ENCODE measurements at places on chromosomes 2 and 18. TPM values are rescaled to one million over a fixed set of nuclear protein-coding genes. Genes with fewer than 3 reads are reported as not detected.
A peak's percentile ranks its signal among the peaks of the same experiment; 100 is the strongest.

DNA sequence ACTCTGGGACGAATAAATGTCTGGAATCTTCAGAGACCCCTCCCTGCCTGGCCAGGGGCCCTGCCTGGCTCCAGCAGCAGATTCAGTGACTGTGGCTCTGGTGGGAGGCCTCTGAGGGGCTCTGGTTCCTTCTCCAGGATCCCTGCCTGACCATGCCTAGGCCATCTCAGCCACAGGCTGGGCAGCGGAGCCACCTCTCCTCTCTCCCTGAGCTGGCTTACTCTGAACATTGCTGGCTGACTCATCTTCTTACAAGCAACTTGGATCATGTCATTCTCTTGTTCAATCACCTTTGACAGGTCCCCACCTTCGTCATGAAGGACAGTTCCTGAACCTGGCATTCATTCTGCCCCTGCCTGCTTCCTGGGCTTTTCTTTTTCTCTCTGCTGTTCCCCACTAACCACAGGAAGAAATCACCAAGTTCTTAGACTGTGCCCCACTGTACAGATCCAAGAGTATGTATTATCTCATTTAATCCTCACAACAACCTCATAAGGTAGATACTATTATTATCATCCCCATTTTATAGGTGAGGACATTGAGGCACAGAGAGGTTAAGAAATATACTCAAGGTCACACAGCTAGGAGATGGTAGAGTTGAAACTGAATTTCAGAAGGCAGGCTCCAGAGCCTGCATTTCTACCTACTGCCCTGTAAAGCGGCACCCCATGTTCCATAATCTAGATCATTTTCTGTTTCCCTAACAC, 155.5 kb upstream of the SMAD2 start:
- DNase-seq = no peak

- DNase-seq = no peak
These were observed 33.8 kb upstream of the DNAJC10 start for GRCh38 chr2:182682210-182682609.

GRCh38 chr2:19574778-19575260, 216.4 kb upstream of the OSR1 start:
- DNase-seq = no peak

The SULT1C3 gene
- total RNA-seq = not detected

GRCh38 chr18:41967680-41968079, 12.6 kb downstream of the PIK3C3 start:
- no peak for DNase-seq

DNA sequence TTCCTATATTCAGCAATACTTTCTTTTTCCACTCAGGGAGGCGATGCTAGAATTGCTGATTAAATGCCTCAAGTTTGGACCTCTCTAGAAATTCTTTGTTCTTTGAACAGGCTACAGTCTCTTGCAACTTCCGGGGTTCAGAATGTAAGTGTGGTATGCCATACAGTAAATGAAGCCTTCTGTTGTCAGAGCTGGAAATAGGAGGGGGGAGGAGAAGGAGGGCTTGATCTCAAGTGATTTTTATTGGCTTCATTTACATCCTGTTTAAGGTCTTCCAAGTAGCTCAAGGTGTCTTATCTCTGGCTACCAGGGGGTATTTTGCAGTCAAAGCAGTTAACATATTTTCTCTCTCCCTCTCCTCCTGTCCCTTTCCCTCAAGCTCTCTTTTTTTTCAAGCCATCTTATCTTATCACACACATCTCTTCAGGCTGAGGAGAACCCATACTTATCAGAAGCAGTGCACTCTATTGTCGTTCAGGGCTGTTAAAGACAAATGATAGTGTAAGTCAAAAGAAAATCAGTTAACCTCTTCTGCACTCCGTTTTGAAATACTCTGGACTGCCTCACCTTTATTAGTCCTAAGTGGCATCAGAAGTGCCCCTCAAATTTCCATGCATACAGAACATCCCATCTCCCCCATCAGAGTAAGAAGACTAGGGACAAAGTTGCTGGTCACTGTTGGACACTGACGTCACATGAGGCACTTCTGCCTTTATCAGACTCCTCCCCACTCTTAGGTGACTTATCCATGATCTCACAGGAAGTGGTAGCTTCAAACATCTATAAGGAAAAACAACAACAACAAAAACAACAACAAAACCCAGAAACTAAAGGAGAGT, 112.2 kb downstream of the ZNF521 start:
- peak; percentile 59 for DNase-seq

DNA sequence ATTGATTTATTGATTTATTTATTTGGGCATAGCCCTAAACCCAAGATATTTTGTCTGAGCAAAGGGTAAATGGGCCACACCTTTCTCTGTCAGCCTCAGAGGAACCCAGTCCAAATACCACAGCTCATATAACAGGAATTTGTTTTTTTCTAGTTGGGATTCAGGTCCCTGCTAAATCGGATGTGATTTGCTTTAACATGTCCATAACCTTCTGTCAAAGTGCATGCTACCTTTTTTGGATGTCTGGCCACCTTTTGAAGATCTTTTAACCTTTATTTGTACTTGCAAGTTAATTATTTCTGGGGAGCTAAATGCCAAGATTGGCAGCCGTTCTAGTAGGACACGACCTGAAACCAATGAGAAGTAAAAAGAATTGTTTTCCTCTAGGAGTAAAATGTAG, 303.2 kb upstream of the UBE2E3 start:
- DNase-seq = no peak

The OTOS gene
- not detected for total RNA-seq

The RFTN2 gene
- 2.2 TPM for total RNA-seq

The SULT1C4 gene
- total RNA-seq = not detected

- no peak for DNase-seq
These were observed 11.1 kb downstream of the TRAPPC8 start for GRCh38 chr18:31931886-31932240.

The FAM117B gene
- 2.4 TPM for total RNA-seq

DNA sequence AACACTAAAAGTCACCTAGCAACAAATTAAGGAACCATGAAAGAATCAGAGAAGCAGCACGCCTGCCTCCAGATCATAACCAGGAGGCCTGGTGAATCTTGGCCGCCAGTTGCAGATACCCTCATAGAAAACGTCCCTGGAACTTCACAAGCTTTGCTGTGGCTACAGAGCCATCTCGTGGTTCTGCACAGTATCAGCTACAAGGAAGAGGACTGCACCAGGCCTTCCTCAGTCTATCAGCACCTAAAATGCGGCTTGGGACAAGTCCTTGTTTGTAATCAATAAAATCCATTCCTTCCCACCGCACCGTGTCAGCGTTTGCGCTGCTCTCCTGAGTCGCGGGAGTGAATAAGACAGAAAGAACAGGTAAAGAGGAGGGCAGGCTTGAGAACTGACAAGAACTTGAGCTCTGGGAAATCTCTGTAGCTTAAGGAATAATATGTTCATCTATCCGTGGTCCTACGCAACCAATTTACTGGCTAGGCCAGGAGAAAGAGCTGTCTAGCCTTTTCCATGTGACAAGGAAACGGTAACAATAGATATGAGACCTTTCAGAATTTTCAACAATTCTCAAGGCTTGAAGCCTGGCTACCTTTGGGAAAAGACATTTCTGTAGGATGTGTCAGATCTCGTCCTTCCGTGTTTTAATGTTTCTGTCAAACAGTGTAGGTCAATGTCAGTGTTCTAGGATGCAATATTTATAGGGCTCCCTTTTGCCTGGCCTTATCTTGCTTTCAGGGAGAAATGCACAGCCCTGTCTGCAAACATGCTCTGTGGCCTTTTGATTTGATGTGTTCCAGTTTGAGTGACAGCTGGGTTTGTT, 128.5 kb upstream of the RAB12 start:
- peak; percentile 91 for DNase-seq

DNA sequence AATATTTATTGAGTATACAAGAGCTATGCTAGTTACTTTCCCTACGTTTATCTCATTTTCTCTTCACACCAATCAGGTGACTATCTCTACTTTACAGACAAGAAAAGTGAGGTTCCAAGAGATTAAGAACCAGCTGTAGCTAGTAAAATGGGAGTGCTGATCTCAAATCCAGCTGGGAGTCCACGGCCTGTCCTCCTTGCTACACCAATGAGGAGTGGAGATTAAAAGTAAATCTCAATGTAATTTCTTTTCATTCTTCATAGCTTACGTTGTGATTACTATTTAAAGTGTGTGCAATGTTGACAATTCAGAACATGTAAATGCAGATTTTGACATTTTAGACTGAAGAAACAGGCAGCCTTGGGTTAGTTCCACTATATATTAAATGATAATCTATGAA, 53.9 kb upstream of the NRP2 start:
- no peak for DNase-seq

- no peak for DNase-seq
These were observed 11.1 kb downstream of the RHOB start for GRCh38 chr2:20457661-20458630.

DNA sequence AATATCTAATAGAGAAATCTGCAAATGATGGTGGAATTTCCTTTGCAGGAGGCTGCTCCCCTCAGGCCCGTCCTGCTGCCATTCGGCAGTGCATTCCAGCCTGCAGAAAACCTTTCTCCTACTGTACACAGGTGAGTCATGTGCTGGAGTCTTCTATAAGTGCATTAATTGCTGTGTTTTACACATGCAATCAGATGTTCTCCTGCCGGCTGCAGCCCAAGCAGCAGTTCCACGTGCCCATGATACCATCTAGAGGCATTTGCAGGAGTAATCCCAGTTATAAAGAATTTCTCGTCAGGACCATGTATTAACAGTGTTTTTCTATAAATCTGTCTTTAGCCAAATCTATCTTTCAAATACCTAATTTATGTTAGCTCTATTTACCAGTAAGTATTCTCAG, 304.7 kb upstream of the HNMT start:
- peak; percentile 26 for DNase-seq

The ADAM23 gene
- 7.6 TPM for total RNA-seq

GRCh38 chr18:50611529-50611941, 51.6 kb downstream of the MAPK4 start:
- peak; percentile 99 for DNase-seq

GRCh38 chr2:111208639-111209038, 87.9 kb downstream of the BCL2L11 start:
- DNase-seq = no peak
